ENCODE measurements at places on chromosomes 13 and 19.
A peak's percentile ranks its signal among the peaks of the same experiment; 100 is the strongest.

- DNase-seq = no peak
These were observed 8.7 kb downstream of the EML2 start for GRCh38 chr19:45630463-45630862.

GRCh38 chr19:39871886-39872866, 26.0 kb upstream of the FBL start:
- DNase-seq = no peak

- no peak for DNase-seq
These were observed 13.4 kb downstream of the CAPS start for GRCh38 chr19:5927441-5927821.

GRCh38 chr13:71759651-71760511, 107.1 kb downstream of the DACH1 start:
- no peak for DNase-seq

DNA sequence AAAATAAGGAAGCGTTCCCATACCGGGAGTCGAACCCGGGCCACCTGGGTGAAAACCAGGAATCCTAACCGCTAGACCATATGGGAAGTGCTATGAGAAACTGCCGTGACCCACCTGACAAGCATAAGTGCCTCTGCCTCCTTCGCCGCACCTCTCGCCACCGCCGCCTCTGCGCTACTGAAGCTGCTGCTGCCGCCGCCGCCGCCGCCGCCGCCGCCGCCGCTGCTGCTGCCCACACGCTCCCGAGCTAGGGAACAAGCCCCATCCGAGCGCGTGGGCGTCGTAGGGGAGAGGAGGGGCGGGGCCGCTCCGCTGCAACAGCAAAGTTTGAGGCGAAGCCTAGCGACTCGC, 610 bp upstream of the WBP4 start:
- DNase-seq = peak; percentile 84

Measured in activated CD4-positive, alpha-beta memory T cell treated with anti-CD3 and anti-CD28 coated beads, Interleukin-2, amount 10 ng/mL, durations not matched to agents 7 days and 5 days (primary cell).